NCI-H460 (cell line): ENCODE measurements at places on chromosomes 2 and 18.

GRCh38 chr2:172374318-172375240 is 52.8 kb upstream of the ITGA6 start:
- DNase-seq, result no peak

GRCh38 chr18:46310675-46311345 is 206.6 kb downstream of the HAUS1 start:
- DNase-seq, result no peak

GRCh38 chr2:106090916-106091618 is 103.0 kb downstream of the UXS1 start:
- DNase-seq, result no peak

GRCh38 chr18:65363011-65363410 is 387.8 kb upstream of the CDH7 start:
- DNase-seq, result no peak

DNA sequence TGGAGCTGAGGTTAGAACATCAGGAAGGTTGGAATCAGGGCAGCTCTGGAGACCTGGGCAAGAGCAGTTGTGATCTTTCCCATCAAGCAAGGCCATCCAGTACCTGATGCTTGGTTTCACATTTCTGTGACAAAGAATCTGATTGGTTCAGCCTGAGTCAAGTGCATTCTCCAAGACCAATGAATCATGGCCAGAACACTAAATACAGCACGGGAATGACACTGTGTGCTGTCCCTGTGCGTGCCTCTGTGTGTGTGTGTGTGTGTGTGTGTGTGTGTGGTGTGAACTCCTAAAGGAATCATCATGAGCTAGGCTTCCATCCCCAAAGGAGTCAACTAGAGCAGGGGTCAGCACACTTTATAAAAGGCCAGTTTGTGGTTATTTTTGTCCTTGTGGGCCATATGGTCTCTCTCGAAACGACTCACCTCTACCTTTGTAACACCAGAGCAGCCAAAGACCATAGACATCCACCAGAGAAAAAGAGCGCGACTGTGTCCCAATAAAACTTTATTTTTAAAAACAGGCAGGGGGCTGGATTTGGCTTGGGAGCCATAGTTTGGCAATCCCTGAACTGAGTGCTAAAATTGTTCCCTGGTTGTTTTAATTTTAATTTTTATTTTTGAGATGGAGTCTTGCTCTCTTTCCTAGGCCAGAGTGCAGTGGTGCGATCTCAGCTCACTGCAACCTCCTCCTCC is 99.7 kb downstream of the INHBB start:
- no peak for DNase-seq

- DNase-seq, result no peak
Measured at GRCh38 chr2:12890481-12890991, 173.8 kb downstream of the TRIB2 start.

DNA sequence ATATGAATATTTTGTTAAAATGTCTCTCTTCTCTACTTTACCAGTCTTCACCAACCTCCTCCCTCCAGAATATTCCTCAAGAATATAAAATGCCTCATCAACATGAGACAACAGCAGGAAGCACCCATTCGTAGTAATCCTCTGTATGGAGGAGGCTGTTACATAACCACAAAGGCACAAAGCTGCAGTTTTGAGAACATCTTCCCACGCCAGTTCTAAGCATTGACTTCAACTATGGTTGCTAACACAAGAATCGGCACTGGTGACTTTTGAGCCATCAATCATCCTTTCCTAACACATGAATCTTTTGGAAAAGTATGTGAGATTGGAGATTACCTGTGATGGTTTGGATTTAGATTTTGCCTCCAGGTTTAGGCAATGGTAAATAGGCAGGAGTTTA is 54.9 kb upstream of the CYP1B1 start:
- DNase-seq, result no peak
